Coronary artery (tissue), 2 donors: ENCODE measurements at places on chromosomes 1 and 21.

- no peak for DNase-seq
Measured at GRCh38 chr1:37363535-37363934, 110.8 kb upstream of the ZC3H12A start.

- DNase-seq = no peak
Measured at GRCh38 chr1:39988618-39989343, 33.8 kb downstream of the MFSD2A start.

DNA sequence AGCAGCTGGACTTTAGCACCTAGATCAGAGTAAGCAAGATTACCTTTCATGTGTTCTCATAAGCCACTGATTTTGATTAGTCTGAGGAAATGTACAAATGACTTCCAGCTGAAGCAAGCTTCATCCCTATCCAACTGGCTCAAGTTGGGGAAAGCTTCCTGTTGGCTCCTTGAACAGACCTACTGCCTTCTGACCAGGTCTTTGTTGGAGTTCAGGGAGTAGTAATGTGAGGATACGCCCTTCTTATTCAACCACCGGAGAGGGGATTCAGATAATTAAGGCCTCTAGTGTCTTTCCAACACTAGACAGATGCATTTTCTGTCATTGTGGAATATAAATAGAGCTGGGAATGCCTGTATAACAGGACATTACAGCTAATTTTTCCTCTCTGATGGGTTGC lies 268.9 kb downstream of the TGFB2 start:
- no peak for DNase-seq

- no peak for DNase-seq
Measured at GRCh38 chr1:116232989-116233514, 121.9 kb downstream of the MAB21L3 start.

GRCh38 chr1:30725450-30726095 lies 2.2 kb upstream of the MATN1 start:
- DNase-seq = no peak

DNA sequence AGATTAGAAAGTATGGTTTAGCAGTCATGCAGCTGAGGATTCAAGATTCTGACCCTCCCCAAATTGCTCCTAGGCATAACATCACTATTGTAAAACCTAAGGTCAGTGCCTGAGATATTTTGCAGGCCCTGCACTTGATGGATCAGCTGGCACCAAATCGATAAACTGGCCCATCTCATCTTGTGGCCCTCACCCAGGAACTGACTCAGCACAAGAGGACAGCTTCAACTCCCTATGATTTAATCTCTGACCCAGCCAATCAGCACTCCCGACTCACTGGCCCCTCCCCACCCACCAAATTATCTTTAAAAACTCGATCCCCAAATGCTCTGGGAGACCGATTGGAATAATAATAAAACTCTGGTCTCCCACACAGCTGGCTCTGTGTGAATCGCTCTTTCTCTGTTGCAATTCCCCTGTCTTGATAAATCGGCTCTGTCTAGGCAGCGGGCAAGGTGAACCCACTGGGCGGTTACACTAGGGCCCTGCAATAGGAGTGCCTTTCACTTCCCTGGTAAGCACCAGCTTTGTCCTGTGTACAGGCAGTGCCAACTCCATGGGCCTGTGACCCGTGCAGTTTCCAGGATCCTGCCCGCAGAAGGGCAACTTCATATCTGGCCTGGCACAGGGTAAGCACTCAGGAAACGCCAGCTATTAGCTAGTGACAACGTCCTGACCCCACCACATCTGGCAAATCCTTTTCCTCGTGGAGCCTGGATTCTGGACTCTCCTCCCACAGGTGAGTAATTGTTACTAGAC lies 28.7 kb upstream of the SLC2A5 start:
- no peak for DNase-seq
